ENCODE measurements at places on chromosomes 16 and 17. TPM values are rescaled to one million over a fixed set of nuclear protein-coding genes. Genes with fewer than 3 reads are reported as not detected.

The TAT gene
- total RNA-seq: not detected

The SMIM36 gene
- total RNA-seq: not detected

The KRTAP2-3 gene
- not detected for total RNA-seq

The KRTAP2-1 gene
- not detected for total RNA-seq

The MIEF2 gene
- 23.7 TPM for total RNA-seq

The CACNB1 gene
- 6.2 TPM for total RNA-seq

The MBTPS1 gene
- total RNA-seq: 84.6 TPM

The DYNC1LI2 gene
- 106 TPM for total RNA-seq

The CTRB2 gene
- total RNA-seq: 2.3 TPM

The TMEM235 gene
- not detected for total RNA-seq

- peaks cover 8% of the 10 kb centered on the region for H3K4me1 ChIP-seq
- H3K36me3 ChIP-seq: no peaks in the 10 kb centered on the region
- no peaks in the 10 kb centered on the region for H3K27me3 ChIP-seq
- DNase-seq: no peak
- no peak overlapping the region for H3K27ac ChIP-seq
These were observed 30.2 kb upstream of the EMP2 start for GRCh38 chr16:10610499-10611184.

DNA sequence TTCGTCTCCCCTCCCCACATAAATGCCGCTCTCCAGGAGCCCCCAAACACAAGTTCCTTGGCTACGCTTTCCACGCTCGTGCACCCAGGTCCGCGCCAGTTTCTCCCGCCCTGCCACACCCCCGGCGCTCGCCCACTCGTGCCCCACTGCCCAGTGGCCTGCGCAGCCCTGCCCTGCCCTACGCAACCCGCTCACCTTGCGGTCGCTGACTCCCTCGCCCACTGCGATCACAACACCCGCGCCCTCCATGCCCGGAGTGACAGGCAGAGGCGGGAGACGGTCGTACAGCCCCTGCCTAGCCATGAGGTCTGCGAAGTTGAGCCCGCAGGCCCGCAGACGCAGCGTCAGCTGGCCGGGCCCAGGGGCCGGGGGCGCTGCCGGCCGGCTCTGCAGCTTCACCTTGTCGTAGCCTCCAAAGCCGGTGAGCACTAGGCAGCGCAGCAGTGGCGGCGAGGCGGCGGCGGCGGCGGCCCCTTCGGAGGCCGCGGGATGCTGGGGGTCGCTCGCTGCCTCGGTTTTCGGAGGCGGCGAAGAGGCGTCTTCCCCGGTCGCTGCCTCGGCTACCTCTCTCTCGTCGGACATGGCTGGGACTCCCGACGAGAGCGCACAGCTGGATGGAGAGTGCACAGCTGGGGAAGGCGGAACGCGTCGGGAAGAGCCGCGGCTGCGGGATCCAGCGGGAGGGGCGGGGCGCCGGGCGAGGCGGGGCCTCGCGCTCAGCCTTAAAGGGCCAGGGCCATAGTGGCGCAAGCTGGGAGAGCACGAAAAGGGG lies at the start of gene VAT1:
Gene VAT1 (minus strand): TSS at position 645 of the 772 bp plus-strand sequence. CDS start 63 bp downstream, at position 582.
- DNase-seq: peak; percentile 91
- no peaks in the 10 kb centered on the region for H3K27me3 ChIP-seq

- H3K27me3 ChIP-seq: no peaks in the 10 kb centered on the region
- H3K36me3 ChIP-seq: no peaks in the 10 kb centered on the region
- H3K27ac ChIP-seq: no peak overlapping the region
- H3K4me1 ChIP-seq: no peaks in the 10 kb centered on the region
- no peak overlapping the region for H3K4me3 ChIP-seq
These were observed 309.4 kb upstream of the CDH5 start for GRCh38 chr16:66057057-66057456.

GRCh38 chr17:77269696-77270681 lies 129.2 kb downstream of the SEC14L1 start:
- H3K27me3 ChIP-seq: no peaks in the 10 kb centered on the region
- DNase-seq: no peak
- H3K27ac ChIP-seq: no peak overlapping the region
- H3K36me3 ChIP-seq: no peaks in the 10 kb centered on the region

GRCh38 chr17:76844846-76845245 lies 23.4 kb upstream of the MGAT5B start:
- no peak for DNase-seq
- no peak overlapping the region for H3K27ac ChIP-seq
- no peaks in the 10 kb centered on the region for H3K36me3 ChIP-seq
- H3K27me3 ChIP-seq: peaks cover 22% of the 10 kb centered on the region
- no peaks in the 10 kb centered on the region for H3K4me1 ChIP-seq

GRCh38 chr17:34853924-34854323 lies 107.3 kb downstream of the CCT6B start:
- H3K27ac ChIP-seq: no peak overlapping the region
- H3K4me3 ChIP-seq: no peak overlapping the region
- H3K36me3 ChIP-seq: no peaks in the 10 kb centered on the region
- DNase-seq: no peak

DNA sequence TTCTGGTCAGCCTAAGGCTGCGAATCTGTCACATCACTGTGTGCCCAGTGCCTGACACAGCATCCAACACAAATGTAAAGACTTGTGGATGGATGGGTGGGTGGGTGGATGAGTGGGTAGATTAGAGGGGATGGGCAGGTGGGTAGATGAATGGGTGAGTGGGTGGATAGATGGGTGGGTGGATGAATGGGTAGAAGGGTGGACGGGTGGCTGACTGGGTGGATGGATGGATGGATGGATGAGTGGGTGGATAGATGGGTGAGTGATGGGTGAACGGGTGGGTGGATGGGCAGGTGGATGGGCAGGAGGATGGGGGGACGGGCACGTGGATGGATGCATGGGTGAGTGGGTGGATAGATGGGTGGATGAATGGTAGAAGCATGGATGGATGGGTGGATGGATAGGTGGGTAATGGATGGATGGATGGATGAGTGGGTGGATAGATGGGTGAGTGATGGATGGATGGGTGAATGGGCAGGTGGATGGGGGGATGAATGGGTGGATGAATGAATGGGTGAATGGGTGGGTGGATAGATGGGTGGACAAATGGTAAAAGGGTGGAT lies 31.1 kb upstream of the ZFPM1 start:
- no peak overlapping the region for H3K4me3 ChIP-seq
- no peak overlapping the region for H3K27ac ChIP-seq
- DNase-seq: no peak

- peaks cover 38% of the 10 kb centered on the region for H3K36me3 ChIP-seq
- peaks cover 41% of the 10 kb centered on the region for H3K4me1 ChIP-seq
- DNase-seq: no peak
- no peak overlapping the region for H3K4me3 ChIP-seq
- no peaks in the 10 kb centered on the region for H3K27me3 ChIP-seq
These were observed 1.1 kb downstream of the WFIKKN1 start for GRCh38 chr16:631808-632358.

DNA sequence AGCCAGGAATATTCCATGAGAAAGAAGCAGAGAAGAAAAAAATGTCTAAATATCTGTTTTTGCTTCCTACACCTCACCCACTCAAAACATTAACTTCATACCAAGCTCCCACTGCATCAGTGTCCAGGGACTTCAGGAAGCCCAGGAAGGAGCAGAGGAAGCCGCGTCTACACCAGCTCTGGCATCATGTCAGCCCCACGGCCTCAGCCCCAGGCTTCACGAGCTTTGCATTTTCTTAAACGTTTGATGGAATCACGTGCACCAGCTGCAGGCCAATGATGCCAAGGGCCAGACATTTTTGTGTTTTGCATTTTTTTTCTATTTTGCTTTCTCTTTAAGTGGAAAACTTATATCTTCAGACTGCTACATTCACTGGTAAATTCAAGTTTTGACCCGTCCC lies 48.6 kb downstream of the CDRT4 start:
- H3K4me3 ChIP-seq: no peak overlapping the region
- peaks cover 5% of the 10 kb centered on the region for H3K4me1 ChIP-seq
- H3K27ac ChIP-seq: no peak overlapping the region
- H3K36me3 ChIP-seq: no peaks in the 10 kb centered on the region

- H3K4me3 ChIP-seq: no peak overlapping the region
- H3K27ac ChIP-seq: no peak overlapping the region
- DNase-seq: no peak
- H3K36me3 ChIP-seq: no peaks in the 10 kb centered on the region
These were observed 552.5 kb upstream of the EEF2KMT start for GRCh38 chr16:5649762-5650743.

GRCh38 chr17:74832421-74832820 lies 27.3 kb downstream of the GRIN2C start:
- no peak for DNase-seq
- H3K36me3 ChIP-seq: no peaks in the 10 kb centered on the region
- H3K27me3 ChIP-seq: no peaks in the 10 kb centered on the region
- H3K4me1 ChIP-seq: no peaks in the 10 kb centered on the region

- no peaks in the 10 kb centered on the region for H3K4me1 ChIP-seq
- no peaks in the 10 kb centered on the region for H3K36me3 ChIP-seq
- DNase-seq: no peak
- no peaks in the 10 kb centered on the region for H3K27me3 ChIP-seq
- H3K27ac ChIP-seq: no peak overlapping the region
These were observed 101.8 kb downstream of the CBLN1 start for GRCh38 chr16:49179714-49180330.

DNA sequence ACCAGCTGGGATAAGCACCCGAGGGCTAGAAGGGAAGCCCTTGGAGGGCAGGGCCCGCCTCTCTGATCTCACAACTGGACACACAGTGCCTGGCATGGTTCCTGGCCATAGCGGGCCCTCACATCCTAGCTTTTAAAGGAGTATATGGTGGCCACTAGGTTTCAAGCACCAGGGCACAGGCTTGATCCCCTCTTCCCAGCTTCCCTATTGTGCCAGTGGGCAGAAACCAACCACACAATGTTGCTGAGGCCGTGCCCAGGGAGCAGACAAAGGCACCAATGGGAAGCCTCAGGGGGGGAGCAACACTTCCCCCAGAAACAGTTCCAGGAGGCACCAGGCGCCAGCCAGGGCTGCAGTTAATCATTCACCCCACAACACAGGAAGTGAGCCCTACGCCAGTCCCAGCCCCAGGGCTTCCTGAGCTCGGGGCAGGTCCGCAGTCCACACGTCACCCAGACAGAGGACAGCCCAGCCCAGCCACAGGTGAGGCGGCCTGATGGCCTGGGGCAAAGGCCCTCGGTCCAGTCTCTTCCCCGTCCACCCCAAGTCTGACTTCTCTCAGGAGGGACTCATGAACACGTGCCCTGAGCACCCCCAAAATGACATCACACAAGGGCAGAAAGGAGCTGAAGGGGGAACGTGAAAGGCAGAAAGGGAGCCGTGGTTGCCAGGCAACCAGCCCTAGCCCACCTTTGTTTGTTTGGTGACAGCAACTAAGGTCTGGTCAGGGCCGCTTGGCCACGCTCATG lies 12.8 kb downstream of the SMIM5 start:
- no peaks in the 10 kb centered on the region for H3K27me3 ChIP-seq
- peaks cover 33% of the 10 kb centered on the region for H3K36me3 ChIP-seq
- no peak for DNase-seq
- H3K4me3 ChIP-seq: no peak overlapping the region

GRCh38 chr17:8910969-8911604 lies 43.6 kb upstream of the PIK3R6 start:
- no peaks in the 10 kb centered on the region for H3K36me3 ChIP-seq
- no peaks in the 10 kb centered on the region for H3K4me1 ChIP-seq
- no peaks in the 10 kb centered on the region for H3K27me3 ChIP-seq
- no peak overlapping the region for H3K4me3 ChIP-seq

DNA sequence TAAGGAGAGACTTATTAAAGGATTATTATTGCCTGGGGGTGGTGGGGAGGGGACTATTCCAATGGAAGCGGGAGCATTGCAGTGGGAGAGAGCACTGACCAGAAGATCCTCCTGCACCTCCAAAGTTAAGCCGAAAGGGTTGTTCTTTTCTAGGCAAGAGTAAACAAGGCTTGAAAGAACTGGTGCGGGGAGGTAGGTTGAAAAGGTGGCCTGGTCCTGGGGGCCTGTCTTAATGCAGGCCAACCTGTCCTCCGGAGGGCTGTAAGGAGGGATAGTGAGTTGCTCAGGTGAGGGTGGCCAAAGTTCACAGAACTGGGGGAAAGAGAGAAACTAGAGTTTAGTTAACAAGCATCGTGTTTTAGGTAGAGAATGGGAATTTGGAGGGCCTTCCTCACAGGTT lies 65.3 kb downstream of the RAB11FIP4 start:
- H3K4me1 ChIP-seq: peaks cover under 1% of the 10 kb centered on the region
- no peak overlapping the region for H3K27ac ChIP-seq
- H3K27me3 ChIP-seq: no peaks in the 10 kb centered on the region
- H3K4me3 ChIP-seq: no peak overlapping the region
- no peak for DNase-seq

DNA sequence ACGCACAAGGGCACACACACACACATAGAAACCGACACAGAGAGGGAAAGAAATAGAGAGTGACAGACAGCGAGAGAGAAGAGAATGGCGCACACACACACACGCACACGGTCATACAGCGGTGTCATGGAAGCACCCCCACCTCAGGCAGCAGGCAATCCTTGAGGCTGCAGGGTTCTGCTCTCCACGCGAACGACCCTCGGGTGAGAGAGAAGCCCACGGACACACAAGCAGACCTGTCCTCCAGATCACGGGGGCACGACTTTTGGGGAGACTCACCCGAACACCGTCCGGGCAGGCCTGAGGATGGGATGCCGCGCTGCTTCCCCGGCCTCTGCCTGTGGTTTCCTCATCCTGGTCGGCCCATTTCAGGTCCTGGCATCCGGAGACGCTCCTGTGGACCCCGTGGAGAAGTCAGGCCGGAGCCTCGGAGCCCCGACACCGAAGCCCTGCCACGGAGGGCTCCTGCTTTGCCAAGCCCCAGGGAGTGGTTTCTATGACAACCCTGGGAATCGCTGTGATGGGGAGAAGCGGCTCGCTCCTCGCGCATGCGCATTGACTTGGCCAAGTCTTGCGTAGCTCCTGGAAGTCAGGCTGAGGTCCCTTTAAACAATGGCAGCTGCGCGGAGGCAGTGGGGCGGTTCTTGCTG lies 118.2 kb upstream of the KCNJ18 start:
- peak overlapping the region; percentile 48 for H3K4me3 ChIP-seq
- no peaks in the 10 kb centered on the region for H3K36me3 ChIP-seq
- H3K27ac ChIP-seq: no peak overlapping the region
- no peaks in the 10 kb centered on the region for H3K27me3 ChIP-seq
- DNase-seq: peak; percentile 82
- H3K4me1 ChIP-seq: no peaks in the 10 kb centered on the region

- H3K27me3 ChIP-seq: no peaks in the 10 kb centered on the region
- no peak overlapping the region for H3K27ac ChIP-seq
- H3K36me3 ChIP-seq: no peaks in the 10 kb centered on the region
- peaks cover 11% of the 10 kb centered on the region for H3K4me1 ChIP-seq
- DNase-seq: no peak
These were observed 3.4 kb upstream of the RASD1 start for GRCh38 chr17:17499402-17500145.

GRCh38 chr17:68495081-68495480 lies 17.1 kb upstream of the PRKAR1A start:
- H3K4me1 ChIP-seq: peaks cover 21% of the 10 kb centered on the region
- no peaks in the 10 kb centered on the region for H3K27me3 ChIP-seq
- no peak overlapping the region for H3K4me3 ChIP-seq
- no peak overlapping the region for H3K27ac ChIP-seq
- DNase-seq: no peak

- DNase-seq: no peak
- H3K27ac ChIP-seq: no peak overlapping the region
- no peaks in the 10 kb centered on the region for H3K27me3 ChIP-seq
- H3K4me1 ChIP-seq: no peaks in the 10 kb centered on the region
- H3K4me3 ChIP-seq: no peak overlapping the region
- no peaks in the 10 kb centered on the region for H3K36me3 ChIP-seq
These were observed 1852.1 kb downstream of the TP53TG3F start for GRCh38 chr16:35311475-35311874.

Measured in heart left ventricle (tissue), 16 donors.